A549 treated with DMSO at 1 μM for 4 hours (cell line): ENCODE measurements at places on chromosomes 6 and 20. TPM values are rescaled to one million over a fixed set of nuclear protein-coding genes. Genes with fewer than 3 reads are reported as not detected.

The ZKSCAN3 gene
- total RNA-seq = 1.3 to 2.0 TPM (median 1.8 TPM) in 5 replicates

The OOEP gene
- not detected in 5 replicates for total RNA-seq

The COL21A1 gene
- 0.56 to 1.4 TPM (median 0.68 TPM) in 5 replicates for total RNA-seq

The PLCB4 gene
- total RNA-seq = 11.5 to 21.0 TPM (median 15.2 TPM) in 5 replicates

The IYD gene
- 0.01 to 0.07 TPM (median 0.02 TPM) in 3 of 5 replicates, not detected in the others for total RNA-seq

The TRERF1 gene
- total RNA-seq = 5.7 to 10.0 TPM (median 8.6 TPM) in 5 replicates

The RAB44 gene
- 0.02 to 0.05 TPM (median 0.03 TPM) in 3 of 5 replicates, not detected in the others for total RNA-seq

The ATP6V1G2 gene
- 0.40 to 0.77 TPM (median 0.64 TPM) in 5 replicates for total RNA-seq

The MDC1 gene
- total RNA-seq = 14.9 to 23.1 TPM (median 18.3 TPM) in 5 replicates

The TAGAP gene
- not detected in 5 replicates for total RNA-seq

The HMGA1 gene
- total RNA-seq = 551 to 747 TPM (median 635 TPM) in 5 replicates

The GPX5 gene
- total RNA-seq = not detected in 5 replicates

The DLK2 gene
- 3.5 to 6.8 TPM (median 6.4 TPM) in 5 replicates for total RNA-seq

The MRAP2 gene
- total RNA-seq = 0.96 to 1.5 TPM (median 1.3 TPM) in 5 replicates

The POM121L2 gene
- total RNA-seq = 0.02 to 0.05 TPM in 2 of 5 replicates, not detected in the others

The ARFGAP1 gene
- 67.7 to 105 TPM (median 90.0 TPM) in 5 replicates for total RNA-seq

The MYO6 gene
- total RNA-seq = 7.1 to 10.7 TPM (median 7.9 TPM) in 5 replicates

The HRH3 gene
- total RNA-seq = not detected in 5 replicates

The ADGRB3 gene
- not detected in 5 replicates for total RNA-seq

The RBBP8NL gene
- total RNA-seq = 0.03 TPM in 1 of 5 replicates, not detected in the others

The PACRG gene
- 0.12 TPM in 1 of 5 replicates, not detected in the others for total RNA-seq

The RIPOR3 gene
- total RNA-seq = 0.06 TPM in 1 of 5 replicates, not detected in the others

The VSX1 gene
- total RNA-seq = 0.43 to 1.2 TPM (median 1.0 TPM) in 5 replicates

The LINC00237 gene
- not detected in 5 replicates for total RNA-seq

The HLA-DOB gene
- total RNA-seq = 0.07 to 0.30 TPM (median 0.16 TPM) in 4 of 5 replicates, not detected in the other

The SLC22A16 gene
- total RNA-seq = not detected in 5 replicates

The VWA7 gene
- 1.4 to 2.0 TPM (median 1.8 TPM) in 5 replicates for total RNA-seq

The HAO1 gene
- total RNA-seq = not detected in 5 replicates

The GPRC6A gene
- not detected in 5 replicates for total RNA-seq

The ETV7 gene
- total RNA-seq = 0.13 to 0.17 TPM (median 0.15 TPM) in 4 of 5 replicates, not detected in the other

The OR2B6 gene
- 0.17 to 0.25 TPM (median 0.17 TPM) in 3 of 5 replicates, not detected in the others for total RNA-seq

The THEMIS gene
- total RNA-seq = not detected in 5 replicates

The STMND1 gene
- not detected in 5 replicates for total RNA-seq

The SCRT2 gene
- total RNA-seq = not detected in 5 replicates

The PIGU gene
- 25.1 to 31.2 TPM (median 30.0 TPM) in 5 replicates for total RNA-seq

The TSHZ2 gene
- total RNA-seq = not detected in 5 replicates

The LIME1 gene
- total RNA-seq = 3.4 to 11.6 TPM (median 8.1 TPM) in 5 replicates

The SLC17A1 gene
- total RNA-seq = 0.06 TPM in 2 of 5 replicates, not detected in the others

The E2F1 gene
- total RNA-seq = 28.9 to 32.1 TPM (median 29.9 TPM) in 5 replicates

The MAFB gene
- total RNA-seq = 0.05 to 0.08 TPM (median 0.05 TPM) in 4 of 5 replicates, not detected in the other

The SLA2 gene
- total RNA-seq = 0.03 to 0.04 TPM in 2 of 5 replicates, not detected in the others

The ENPP5 gene
- not detected in 5 replicates for total RNA-seq

The CABLES2 gene
- 4.1 to 5.9 TPM (median 4.7 TPM) in 5 replicates for total RNA-seq

The RXRB gene
- 15.3 to 22.5 TPM (median 21.5 TPM) in 5 replicates for total RNA-seq

The CSNK2A1 gene
- 150 to 175 TPM (median 165 TPM) in 5 replicates for total RNA-seq

The SSTR4 gene
- total RNA-seq = not detected in 5 replicates

The SPDEF gene
- total RNA-seq = 1.5 to 2.8 TPM (median 2.6 TPM) in 5 replicates

The TRIM10 gene
- not detected in 5 replicates for total RNA-seq

The BCAS1 gene
- 0.55 to 0.85 TPM (median 0.71 TPM) in 5 replicates for total RNA-seq

The DUSP15 gene
- 0.61 to 1.5 TPM (median 0.91 TPM) in 5 replicates for total RNA-seq

The PRSS16 gene
- 2.5 to 4.0 TPM (median 3.3 TPM) in 5 replicates for total RNA-seq

The KIF6 gene
- total RNA-seq = 0.15 to 0.33 TPM (median 0.23 TPM) in 4 of 5 replicates, not detected in the other

The THBS2 gene
- 0.01 to 0.17 TPM in 2 of 5 replicates, not detected in the others for total RNA-seq
